Astrocyte of the spinal cord (primary cell): ENCODE measurements at places on chromosomes 12 and 14.

DNA sequence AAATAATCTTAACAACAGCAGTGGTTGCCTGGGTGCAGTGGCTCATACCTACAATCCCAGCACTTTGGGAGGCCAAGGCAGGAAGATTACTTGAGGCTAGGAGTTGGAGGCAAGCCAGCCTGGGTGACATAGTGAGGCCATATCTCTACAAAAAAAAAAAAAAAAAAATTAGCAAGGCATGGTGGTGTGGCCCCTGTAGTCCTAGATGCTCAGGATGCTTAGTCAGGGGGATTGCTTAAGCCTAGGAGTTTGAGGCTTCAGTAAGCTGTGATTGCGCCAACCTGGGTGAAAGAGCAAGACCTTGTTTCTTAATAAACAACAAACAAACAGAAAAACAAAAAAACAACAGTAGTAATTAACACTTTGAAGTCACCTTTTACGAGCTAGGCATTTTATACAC is 642 bp upstream of the ACSM4 start:
- DNase-seq: no peak

DNA sequence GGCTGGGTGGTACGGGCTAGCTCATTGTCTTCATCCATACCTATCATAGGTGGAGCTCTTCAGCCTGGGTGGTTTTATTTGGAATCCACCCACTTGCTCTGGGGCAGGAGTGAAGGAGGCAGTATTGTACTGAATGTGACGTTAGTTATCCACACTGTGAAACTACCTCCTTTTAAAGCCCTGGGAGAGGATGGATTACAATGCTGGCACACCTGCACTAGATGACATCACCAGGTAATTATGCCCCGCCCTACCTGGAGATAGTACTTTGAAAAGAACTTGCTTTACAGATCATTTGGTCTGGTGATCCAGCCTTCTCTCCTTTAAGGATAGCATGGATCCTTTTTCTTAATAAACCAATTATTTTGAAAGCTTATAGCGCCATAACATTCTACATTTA is 78.0 kb downstream of the B4GALNT3 start:
- no peak for DNase-seq

DNA sequence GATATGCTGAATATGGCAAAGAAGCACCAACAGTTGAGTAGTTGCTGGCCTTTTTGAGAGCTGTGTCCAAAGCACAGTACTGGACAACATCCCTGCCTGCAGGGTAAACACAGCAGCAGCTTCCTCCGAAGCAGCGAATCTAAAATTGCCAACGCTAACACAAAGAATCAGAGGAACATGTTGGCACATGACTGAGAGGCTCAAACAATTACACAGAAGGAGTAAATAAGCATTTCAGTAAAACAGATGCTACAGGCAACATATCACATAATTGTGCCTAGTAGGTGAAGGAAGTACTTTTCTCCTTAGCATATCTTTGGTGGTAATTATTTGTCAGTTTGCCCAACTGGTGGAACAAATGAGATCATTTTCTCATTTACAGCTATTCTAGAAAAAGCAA is 52.1 kb downstream of the KICS2 start:
- DNase-seq: peak; percentile 24

GRCh38 chr12:65463611-65464010 is 185.1 kb downstream of the MSRB3 start:
- DNase-seq: no peak
